ENCODE measurements at places on chromosomes 5 and 9.

DNA sequence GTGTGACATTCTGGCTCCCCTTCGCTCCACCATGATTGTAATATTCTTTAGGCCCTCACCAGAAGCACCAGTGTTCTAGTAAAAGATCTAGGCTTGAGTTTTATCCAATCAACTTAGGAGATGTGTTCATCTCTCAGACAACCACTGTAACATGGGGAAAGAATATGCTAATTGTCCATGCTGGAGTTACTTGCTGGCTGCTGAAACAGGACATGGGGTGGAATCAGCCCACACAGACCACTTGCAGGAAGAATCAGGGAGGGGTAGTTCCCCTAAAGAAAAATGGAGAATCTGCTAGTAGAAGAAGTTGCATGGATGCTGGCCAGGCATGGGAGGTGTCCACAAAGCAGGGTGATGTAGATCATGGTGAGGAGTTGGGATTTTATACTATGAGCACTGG is 86.2 kb downstream of the FEM1C start:
- no peak for DNase-seq

DNA sequence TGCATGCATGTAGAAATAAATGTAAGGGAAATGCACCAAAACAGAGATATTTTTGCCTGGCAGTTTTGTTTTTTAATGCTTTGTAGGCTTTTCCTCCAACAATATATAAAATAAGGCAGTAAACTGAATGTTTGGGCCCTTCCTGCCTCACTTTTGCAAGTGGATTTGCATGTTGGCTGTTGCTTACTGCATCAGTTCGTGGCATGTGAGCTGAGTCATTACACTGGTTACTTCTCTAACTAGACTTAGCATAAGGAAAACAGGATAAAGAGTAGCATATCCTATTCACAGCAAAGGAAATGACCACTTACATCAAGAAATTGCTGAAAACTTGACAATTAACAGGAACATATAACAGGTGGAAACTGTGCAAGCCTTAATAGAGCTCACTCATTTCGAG is 113.4 kb downstream of the TLE1 start:
- no peak for DNase-seq

GRCh38 chr9:112334432-112334841 is 1.0 kb upstream of the PTBP3 start:
- no peak for DNase-seq

- no peak for DNase-seq
Observed at GRCh38 chr9:134442085-134442474, 115.8 kb downstream of the RXRA start.

Measured in D341Med (cell line).